Esophagus squamous epithelium (tissue), 5 donors: ENCODE measurements at places on chromosomes 2 and 18. TPM values are rescaled to one million over a fixed set of nuclear protein-coding genes. Genes with fewer than 3 reads are reported as not detected.

GRCh38 chr18:1895456-1896185, 675.7 kb downstream of the METTL4 start:
- no peak overlapping the region for H3K4me3 ChIP-seq
- no peak for DNase-seq
- H3K4me1 ChIP-seq = no peaks in the 10 kb centered on the region
- H3K36me3 ChIP-seq = no peaks in the 10 kb centered on the region
- no peaks in the 10 kb centered on the region for H3K27me3 ChIP-seq
- H3K27ac ChIP-seq = no peak overlapping the region

GRCh38 chr2:196853301-196854087, 44.3 kb upstream of the C2orf66 start:
- no peaks in the 10 kb centered on the region for H3K4me1 ChIP-seq
- DNase-seq = no peak
- H3K27me3 ChIP-seq = no peaks in the 10 kb centered on the region
- H3K27ac ChIP-seq = no peak overlapping the region
- H3K36me3 ChIP-seq = peaks cover 36% of the 10 kb centered on the region

GRCh38 chr18:75482880-75483279, 55.4 kb upstream of the SMIM21 start:
- no peaks in the 10 kb centered on the region for H3K27me3 ChIP-seq
- H3K4me1 ChIP-seq = no peaks in the 10 kb centered on the region
- H3K4me3 ChIP-seq = no peak overlapping the region
- no peak for DNase-seq
- no peaks in the 10 kb centered on the region for H3K36me3 ChIP-seq

- H3K4me1 ChIP-seq = no peaks in the 10 kb centered on the region
- no peak overlapping the region for H3K27ac ChIP-seq
- H3K36me3 ChIP-seq = no peaks in the 10 kb centered on the region
- H3K27me3 ChIP-seq = no peaks in the 10 kb centered on the region
- no peak for DNase-seq
Measured at GRCh38 chr2:140200764-140201163, 1420.6 kb upstream of the NXPH2 start.

DNA sequence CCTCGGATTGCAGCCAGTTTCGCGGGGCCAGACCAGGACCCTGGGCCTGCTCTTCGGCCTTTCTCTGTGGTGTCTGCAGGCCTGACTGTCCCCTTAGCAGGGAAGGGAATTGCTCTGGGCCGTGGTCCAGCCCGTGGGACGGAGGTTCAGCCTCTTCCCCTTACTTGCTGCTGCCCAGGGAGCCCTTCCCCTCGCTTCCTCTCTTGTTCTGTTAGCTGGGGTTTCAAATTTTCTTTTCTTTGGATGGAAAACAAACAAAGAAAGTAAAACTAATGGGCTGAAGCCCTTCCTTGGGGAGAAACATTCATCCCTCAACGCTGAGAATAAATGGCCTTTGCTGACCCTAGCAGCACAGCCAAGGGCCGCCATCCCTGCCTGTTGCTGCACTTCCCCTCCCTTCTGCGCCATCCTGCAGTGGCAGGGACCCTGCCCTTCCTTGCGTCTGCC, 52.4 kb downstream of the ASAP2 start:
- H3K36me3 ChIP-seq = no peaks in the 10 kb centered on the region
- H3K4me1 ChIP-seq = peaks cover 89% of the 10 kb centered on the region
- no peak overlapping the region for H3K4me3 ChIP-seq

DNA sequence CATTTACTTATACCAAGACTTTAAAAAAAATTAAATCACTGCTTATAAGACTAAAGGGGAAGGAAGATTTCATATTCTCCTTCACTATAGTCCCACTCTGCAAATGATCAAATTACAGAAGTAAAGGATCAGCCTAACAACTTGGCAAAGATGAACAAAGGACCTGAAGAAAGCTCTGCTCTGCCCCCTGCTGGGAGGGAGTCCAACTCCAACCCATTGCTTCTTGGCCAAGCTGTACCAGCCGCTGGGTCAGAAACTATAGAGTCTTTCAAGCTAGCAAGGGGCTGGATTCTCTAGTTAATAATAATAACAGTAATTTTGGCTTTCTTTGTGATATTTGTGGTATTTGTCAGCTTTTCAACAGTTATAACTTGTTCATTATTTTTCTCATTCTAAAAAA, 927.0 kb upstream of the CRIM1 start:
- no peaks in the 10 kb centered on the region for H3K4me1 ChIP-seq
- no peak overlapping the region for H3K27ac ChIP-seq

Gene CFC1
- not detected for total RNA-seq

DNA sequence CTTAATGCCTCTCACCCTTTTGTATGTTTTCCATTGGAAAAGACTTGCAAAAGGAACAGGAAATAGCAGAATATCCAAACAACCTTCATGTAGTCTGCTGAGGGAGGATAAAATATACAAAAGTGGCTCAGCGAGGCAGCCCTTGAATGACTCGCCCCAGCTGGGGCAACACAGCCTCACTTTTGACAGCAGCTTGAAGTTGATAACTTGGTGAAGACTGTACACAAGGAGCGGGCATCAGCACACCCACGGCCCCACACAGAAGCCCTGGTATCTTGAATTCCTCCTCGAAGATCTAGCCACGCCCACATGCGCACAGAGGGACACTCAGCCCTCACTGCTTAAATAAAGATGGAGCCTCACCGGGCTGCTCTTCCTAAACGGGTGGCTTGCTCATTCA, 161.0 kb downstream of the IRS1 start:
- H3K4me1 ChIP-seq = no peaks in the 10 kb centered on the region
- no peaks in the 10 kb centered on the region for H3K27me3 ChIP-seq
- no peak overlapping the region for H3K27ac ChIP-seq
- no peak for DNase-seq
- H3K36me3 ChIP-seq = no peaks in the 10 kb centered on the region

GRCh38 chr2:29733965-29734364, 187.4 kb downstream of the ALK start:
- no peaks in the 10 kb centered on the region for H3K4me1 ChIP-seq
- no peak overlapping the region for H3K4me3 ChIP-seq
- no peak overlapping the region for H3K27ac ChIP-seq
- DNase-seq = no peak
- H3K27me3 ChIP-seq = peaks cover 28% of the 10 kb centered on the region

Gene SNED1
- total RNA-seq = 3.7 TPM

- H3K27ac ChIP-seq = no peak overlapping the region
- DNase-seq = no peak
- H3K4me3 ChIP-seq = no peak overlapping the region
- H3K27me3 ChIP-seq = no peaks in the 10 kb centered on the region
Measured at GRCh38 chr2:25056098-25056821, 14.4 kb downstream of the EFR3B start.

Gene SLC5A7
- total RNA-seq = not detected

- H3K4me1 ChIP-seq = peaks cover 17% of the 10 kb centered on the region
- H3K27me3 ChIP-seq = no peaks in the 10 kb centered on the region
- DNase-seq = no peak
- H3K4me3 ChIP-seq = peak overlapping the region; percentile 73
- H3K27ac ChIP-seq = peak overlapping the region; percentile 89
- H3K36me3 ChIP-seq = no peaks in the 10 kb centered on the region
Measured at GRCh38 chr2:12716032-12716281, 779 bp upstream of the TRIB2 start.

DNA sequence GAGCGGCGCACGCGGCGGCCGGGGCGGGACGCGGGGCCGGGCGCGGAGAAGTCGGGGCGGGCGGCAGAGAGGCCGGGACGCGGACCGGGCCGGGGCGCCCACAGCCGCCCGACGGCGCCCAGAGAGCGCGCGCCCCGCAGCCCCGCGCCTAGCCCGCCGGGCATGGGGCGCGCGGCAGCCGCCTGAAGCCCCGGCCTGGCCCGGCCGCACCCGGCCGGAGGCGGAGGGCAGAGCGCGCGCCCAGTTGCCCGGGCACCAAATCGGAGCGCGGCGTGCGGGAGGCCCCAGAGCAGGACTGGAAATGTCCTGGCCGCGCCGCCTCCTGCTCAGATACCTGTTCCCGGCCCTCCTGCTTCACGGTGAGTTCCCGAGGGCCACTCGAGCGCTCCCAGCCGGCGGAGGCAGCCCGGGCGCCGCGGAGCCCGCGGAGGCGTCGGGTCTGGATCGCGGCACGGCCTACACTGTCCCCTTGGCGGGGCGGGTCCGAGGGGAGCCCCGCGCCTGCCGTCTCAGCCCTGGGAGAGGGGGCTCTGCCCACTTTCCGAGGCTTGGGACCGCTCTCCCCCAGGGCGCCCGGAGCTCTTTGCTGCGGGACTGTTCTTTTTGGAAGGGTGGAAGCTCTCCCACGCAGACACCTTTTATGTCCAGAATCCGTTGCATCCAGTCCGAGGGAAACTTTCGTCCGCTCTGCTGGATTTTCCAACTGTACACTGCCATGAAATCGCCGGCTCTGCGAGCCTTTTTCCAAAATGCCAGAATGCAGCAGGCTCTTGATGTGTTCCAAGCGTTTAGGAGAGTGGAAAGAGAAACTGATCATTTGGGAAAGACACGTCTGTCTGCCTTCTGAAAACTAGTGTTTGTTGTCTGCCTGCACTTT, 484 bp downstream of the APCDD1 start:
- no peaks in the 10 kb centered on the region for H3K36me3 ChIP-seq
- no peaks in the 10 kb centered on the region for H3K27me3 ChIP-seq
- peak overlapping the region; percentile 63 for H3K4me3 ChIP-seq
- DNase-seq = no peak
- H3K27ac ChIP-seq = peak overlapping the region; percentile 88
- H3K4me1 ChIP-seq = peaks cover 17% of the 10 kb centered on the region

DNA sequence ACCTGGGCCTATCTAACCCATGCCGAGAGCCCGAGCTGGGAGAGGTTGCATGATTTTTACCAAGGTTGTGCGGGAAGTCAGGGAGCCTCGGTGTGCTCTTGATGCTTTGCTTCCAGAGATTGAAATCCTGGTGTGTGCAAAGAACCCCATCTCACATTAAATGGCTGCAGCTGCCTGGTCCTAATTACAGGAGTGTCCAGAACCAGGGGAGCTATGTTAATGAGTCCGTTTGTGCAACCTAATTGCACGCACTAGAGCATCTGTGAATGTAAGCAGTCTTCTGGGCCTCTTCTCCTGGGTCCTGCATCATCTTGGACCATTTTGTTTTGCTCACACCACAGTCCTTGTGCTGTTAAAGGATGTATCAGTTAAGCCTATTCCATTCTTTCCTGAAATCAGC, 263.8 kb downstream of the AGAP1 start:
- H3K36me3 ChIP-seq = peaks cover 21% of the 10 kb centered on the region
- H3K27ac ChIP-seq = no peak overlapping the region
- no peaks in the 10 kb centered on the region for H3K4me1 ChIP-seq
- H3K27me3 ChIP-seq = no peaks in the 10 kb centered on the region
- DNase-seq = no peak
- no peak overlapping the region for H3K4me3 ChIP-seq

GRCh38 chr2:145324748-145325147, 804.8 kb upstream of the ZEB2 start:
- H3K4me1 ChIP-seq = no peaks in the 10 kb centered on the region
- no peak overlapping the region for H3K4me3 ChIP-seq
- no peaks in the 10 kb centered on the region for H3K27me3 ChIP-seq
- no peak for DNase-seq
- H3K36me3 ChIP-seq = no peaks in the 10 kb centered on the region

Gene ADAM23
- total RNA-seq = 10.1 TPM

Gene CKAP2L
- 4.3 TPM for total RNA-seq

Gene RNF125
- 5.3 TPM for total RNA-seq

DNA sequence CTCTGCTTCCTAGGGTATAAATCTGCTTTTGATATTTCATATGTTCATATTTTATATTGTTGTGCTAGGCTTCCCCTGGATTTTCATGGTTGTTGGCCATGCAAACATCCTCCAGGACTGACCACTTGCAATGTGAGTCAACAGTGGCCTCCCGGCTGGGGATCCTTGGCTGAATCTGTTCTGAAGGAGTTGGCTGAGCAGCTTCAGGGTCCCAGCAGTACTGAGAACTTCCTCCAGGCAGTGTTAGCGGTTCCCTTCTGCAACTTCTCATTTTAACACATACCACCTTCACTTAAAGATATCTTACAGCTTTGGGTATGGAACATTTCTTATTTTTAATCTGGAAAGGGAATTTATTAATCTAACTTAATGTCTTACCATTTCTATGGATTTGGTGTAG, 122.1 kb downstream of the DTNB start:
- H3K36me3 ChIP-seq = no peaks in the 10 kb centered on the region
- no peak overlapping the region for H3K4me3 ChIP-seq
- no peaks in the 10 kb centered on the region for H3K27me3 ChIP-seq
- H3K27ac ChIP-seq = no peak overlapping the region
- no peaks in the 10 kb centered on the region for H3K4me1 ChIP-seq

Gene MRO
- 0.82 TPM for total RNA-seq

Gene RGPD4
- total RNA-seq = not detected

Gene KIAA2012
- not detected for total RNA-seq

DNA sequence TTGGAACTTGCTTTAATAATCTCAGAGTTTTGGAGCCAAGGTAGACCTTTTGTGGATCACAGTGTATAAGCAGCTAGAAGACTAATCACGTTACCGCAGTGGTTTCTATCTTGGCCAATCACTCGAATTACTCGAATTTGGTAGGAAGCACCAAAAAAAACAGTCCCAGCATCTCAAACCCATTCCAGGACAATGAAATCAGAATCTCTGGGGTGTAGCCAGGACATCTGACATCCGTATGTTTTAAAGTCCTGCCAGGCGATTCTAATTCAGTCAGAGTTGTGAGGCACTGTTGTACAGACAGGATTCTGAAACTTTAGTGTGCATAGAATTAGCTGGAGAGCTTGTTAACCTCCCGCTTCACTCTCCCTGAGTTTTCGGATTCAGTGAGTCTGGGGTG, 30.8 kb downstream of the GRHL1 start:
- H3K27me3 ChIP-seq = no peaks in the 10 kb centered on the region
- H3K27ac ChIP-seq = peak overlapping the region; percentile 53
- H3K4me3 ChIP-seq = no peak overlapping the region
- DNase-seq = no peak
- H3K4me1 ChIP-seq = peaks cover 3% of the 10 kb centered on the region

GRCh38 chr18:64244571-64244970, 95.7 kb upstream of the LINC00305 start:
- H3K36me3 ChIP-seq = no peaks in the 10 kb centered on the region
- H3K27me3 ChIP-seq = no peaks in the 10 kb centered on the region
- no peak for DNase-seq
- H3K4me3 ChIP-seq = no peak overlapping the region
- no peak overlapping the region for H3K27ac ChIP-seq
- no peaks in the 10 kb centered on the region for H3K4me1 ChIP-seq

Gene BOK
- 57.1 TPM for total RNA-seq

GRCh38 chr18:64518191-64518590, 369.3 kb upstream of the LINC00305 start:
- no peak overlapping the region for H3K27ac ChIP-seq
- H3K4me3 ChIP-seq = no peak overlapping the region
- H3K4me1 ChIP-seq = no peaks in the 10 kb centered on the region
- no peaks in the 10 kb centered on the region for H3K36me3 ChIP-seq
- H3K27me3 ChIP-seq = no peaks in the 10 kb centered on the region
- no peak for DNase-seq

- H3K4me3 ChIP-seq = no peak overlapping the region
- no peaks in the 10 kb centered on the region for H3K4me1 ChIP-seq
- DNase-seq = no peak
- H3K36me3 ChIP-seq = no peaks in the 10 kb centered on the region
- no peaks in the 10 kb centered on the region for H3K27me3 ChIP-seq
- no peak overlapping the region for H3K27ac ChIP-seq
Measured at GRCh38 chr18:55300421-55300935, 287.5 kb downstream of the TCF4 start.

- DNase-seq = no peak
- H3K36me3 ChIP-seq = no peaks in the 10 kb centered on the region
- H3K27me3 ChIP-seq = no peaks in the 10 kb centered on the region
- H3K4me1 ChIP-seq = peaks cover 30% of the 10 kb centered on the region
Measured at GRCh38 chr18:49663899-49664890, 102.3 kb downstream of the LIPG start.
